ENCODE measurements at places on chromosomes 6 and 20. TPM values are rescaled to one million over a fixed set of nuclear protein-coding genes. Genes with fewer than 3 reads are reported as not detected.

The DEFB113 gene
- total RNA-seq = not detected

The FAXC gene
- not detected for total RNA-seq

DNA sequence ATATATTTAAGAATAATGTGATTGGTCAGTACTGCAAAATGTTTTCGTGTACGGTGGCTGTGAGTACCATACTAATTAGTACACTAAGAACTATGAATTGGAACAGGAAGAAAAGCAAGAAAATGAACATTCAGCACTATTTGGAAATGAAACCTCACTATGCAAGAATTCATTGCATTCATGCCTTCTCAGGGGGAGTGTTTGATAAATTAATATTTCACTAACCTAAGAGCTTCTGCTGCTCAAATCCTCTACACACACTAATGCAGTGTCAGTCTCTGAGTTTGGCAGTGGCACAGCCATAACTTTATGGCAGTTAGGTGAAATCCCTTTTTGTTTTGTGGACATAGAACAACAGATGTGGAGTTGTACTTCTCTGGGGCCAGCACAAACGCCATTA lies 60.1 kb downstream of the SLC16A10 start:
- H3K27ac ChIP-seq = no peak overlapping the region
- H3K4me3 ChIP-seq = no peak overlapping the region
- DNase-seq = no peak
- no peaks in the 10 kb centered on the region for H3K4me1 ChIP-seq

DNA sequence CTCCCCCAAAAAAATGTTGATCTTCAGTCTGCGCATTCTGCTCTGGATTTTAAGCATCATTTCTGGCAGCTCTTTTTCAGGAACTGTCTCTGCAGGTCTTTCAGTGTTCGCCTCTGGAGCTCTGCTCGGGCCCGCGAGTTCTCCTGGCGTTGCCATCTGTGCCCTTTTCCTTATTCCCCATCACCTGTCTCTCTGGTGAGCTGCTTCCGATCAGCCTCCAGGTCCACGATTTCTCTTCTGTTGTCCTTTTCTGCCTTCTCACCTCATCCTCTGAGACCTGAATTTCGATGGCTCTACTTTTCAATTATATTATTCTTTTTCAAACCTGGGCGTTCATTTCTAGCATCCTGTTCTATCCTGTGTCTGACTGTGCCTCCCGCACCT lies 590 bp upstream of the MAP1LC3A start:
- peak overlapping the region; percentile 70 for H3K4me3 ChIP-seq
- DNase-seq = no peak
- no peaks in the 10 kb centered on the region for H3K27me3 ChIP-seq

DNA sequence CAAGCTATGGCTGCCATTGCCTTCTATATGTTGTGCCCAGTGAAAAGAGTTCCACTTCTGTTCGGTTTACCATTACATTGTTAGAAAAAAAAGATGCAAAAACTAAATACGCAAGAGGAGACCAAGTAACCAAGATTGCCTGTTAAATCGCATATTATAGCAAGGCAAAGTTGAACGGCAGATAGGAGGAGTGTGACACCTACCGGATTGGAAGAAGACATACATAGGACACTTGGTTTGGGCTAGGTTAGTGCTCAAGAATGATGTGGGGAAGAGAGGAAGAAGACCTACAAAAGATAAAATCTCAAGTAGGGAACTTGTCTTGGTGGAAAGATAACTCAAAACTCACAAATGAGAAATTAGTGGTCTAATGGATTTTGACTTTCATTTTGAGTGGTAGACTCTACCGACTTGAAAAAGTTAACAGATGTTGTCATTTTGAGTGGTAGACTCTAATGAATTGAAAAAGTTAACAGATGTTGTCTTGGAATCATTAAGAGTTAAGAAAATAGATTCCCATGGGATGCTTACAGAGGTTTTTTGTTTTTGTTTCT lies 95.5 kb downstream of the F13A1 start:
- no peak for DNase-seq
- no peaks in the 10 kb centered on the region for H3K36me3 ChIP-seq
- H3K4me1 ChIP-seq = no peaks in the 10 kb centered on the region

The DNAJC5 gene
- total RNA-seq = 50.3 TPM

DNA sequence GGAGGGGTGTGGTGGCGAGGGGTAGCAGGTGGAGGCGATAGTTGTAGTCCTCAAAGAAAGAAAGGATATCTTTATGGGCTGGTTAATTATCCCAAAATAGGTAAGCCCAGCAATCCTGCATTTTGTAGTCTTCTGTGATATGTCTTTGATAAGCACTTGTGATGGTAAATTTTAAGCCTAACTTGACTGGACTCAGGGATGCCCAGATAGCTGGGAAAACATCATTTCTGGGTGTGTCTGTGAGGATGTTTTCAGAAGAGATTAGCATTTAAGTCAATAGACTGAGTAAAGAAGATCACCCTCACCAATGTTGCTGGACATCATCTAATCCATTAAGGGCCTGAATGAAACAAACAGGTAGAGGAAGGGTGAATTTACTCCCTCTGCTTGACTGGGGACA lies 124.8 kb upstream of the RIPOR2 start:
- H3K27me3 ChIP-seq = no peaks in the 10 kb centered on the region
- H3K4me3 ChIP-seq = no peak overlapping the region
- H3K27ac ChIP-seq = no peak overlapping the region
- peaks cover 18% of the 10 kb centered on the region for H3K4me1 ChIP-seq

Data from naive thymus-derived CD4-positive, alpha-beta T cell (primary cell).